Activated T-cell treated with anti-CD3 and anti-CD28 coated beads for 24 hours (primary cell): ENCODE measurements at places on chromosomes 13 and 19.
A peak's percentile ranks its signal among the peaks of the same experiment; 100 is the strongest.

GRCh38 chr19:40672573-40673299 lies 17.7 kb downstream of the NUMBL start:
- DNase-seq = no peak

DNA sequence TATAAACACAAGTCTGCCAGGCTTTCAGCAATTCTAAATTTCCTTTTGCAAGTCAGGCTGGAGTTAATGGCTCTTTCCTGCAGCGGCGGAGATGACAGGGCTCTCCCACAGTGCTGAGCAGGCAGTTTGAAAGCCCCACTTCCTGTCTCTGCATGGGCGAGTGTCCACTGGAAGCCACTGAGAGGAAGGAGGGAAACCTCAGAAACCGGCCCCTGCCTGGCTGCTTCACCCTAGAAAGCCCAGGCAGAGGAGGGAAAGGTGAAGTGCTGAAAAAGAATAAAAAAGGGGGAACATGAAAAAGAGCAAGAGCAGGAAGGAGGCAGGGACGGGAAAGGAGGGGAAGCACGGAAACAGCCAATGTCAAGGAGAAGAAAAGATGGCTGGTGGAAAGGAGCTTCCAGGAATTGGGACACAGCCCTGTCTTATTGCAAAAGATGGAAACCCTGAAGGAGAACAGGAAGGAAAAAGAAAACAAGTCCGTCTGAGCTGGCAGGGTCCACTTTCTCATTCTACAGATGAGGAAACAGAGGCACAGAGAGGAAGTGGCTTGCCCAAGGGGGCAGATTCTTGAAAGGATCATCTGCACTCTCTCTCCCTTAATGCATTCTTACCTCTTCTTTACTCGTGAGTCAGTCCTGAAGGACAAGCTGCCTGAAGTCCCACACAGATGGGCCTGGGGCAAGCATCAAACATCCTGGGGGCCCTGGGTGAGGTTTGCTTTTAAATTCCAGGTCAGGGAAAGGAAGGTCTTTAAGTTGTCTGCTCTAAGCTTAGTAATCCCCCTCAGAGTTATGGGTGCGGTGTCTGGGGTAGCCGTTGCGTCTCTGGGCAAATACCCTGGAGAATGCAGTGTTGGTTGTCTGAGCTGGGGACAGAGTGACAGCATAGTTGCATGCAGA lies 38.8 kb upstream of the ALOX5AP start:
- no peak for DNase-seq

DNA sequence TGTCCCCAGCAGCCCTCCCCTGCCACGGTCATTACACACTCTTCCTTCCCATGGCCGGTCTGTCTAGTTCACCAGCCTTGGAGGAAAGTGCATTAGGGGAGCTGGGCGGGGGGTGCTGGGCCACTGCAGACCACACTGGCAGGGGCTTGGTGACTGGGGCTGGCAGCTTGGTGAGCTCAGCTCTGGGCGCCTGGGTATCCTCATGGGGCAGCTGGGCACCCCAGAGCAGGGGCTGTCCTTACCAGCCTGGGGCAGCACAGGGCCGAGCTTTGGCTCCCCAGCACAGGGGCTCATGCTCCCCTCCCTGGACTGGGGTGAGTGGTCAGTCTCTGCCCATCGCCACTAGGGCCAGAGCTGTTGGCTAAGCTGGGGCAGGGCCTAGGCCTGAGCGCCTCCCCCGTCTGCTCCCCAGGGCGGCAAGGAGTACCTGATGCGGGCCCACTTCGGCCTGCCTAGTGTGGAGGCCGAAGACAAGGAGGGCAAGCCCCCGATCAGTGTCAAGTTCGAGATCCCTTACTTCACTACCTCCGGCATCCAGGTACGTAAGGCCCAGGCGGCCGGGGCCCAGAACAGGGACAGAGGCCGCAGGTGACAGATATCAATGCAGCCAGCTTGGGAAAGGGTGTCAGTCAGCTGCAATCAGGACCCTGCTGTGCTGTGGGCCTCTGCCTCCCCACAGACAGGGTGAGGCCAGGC lies 35.5 kb downstream of the AP1M1 start:
- DNase-seq = no peak

GRCh38 chr13:21420706-21421105 lies 38.4 kb downstream of the ZDHHC20 start:
- DNase-seq = no peak

- no peak for DNase-seq
These were observed 3.2 kb downstream of the NFIC start for GRCh38 chr19:3369337-3370213.

DNA sequence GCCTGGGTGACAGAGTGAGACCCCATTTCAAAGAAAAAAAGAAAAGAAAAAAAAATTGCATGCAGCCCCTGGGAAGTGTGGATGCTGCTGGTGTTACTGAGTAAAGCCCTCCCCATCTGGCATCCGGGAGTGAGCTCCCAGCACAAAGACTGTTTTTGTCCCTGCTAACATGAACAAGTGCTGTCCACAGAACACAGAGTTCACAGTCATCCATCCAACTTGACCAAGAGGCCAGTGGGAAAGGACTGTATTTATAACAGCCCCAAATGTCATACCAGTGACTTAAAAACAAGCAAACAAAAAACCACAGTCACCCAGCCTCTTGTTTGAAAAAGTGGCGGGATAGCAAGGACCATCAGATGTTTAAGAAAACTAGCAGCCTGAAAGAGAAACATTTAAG lies 10.8 kb downstream of the FBXO17 start:
- DNase-seq = no peak

DNA sequence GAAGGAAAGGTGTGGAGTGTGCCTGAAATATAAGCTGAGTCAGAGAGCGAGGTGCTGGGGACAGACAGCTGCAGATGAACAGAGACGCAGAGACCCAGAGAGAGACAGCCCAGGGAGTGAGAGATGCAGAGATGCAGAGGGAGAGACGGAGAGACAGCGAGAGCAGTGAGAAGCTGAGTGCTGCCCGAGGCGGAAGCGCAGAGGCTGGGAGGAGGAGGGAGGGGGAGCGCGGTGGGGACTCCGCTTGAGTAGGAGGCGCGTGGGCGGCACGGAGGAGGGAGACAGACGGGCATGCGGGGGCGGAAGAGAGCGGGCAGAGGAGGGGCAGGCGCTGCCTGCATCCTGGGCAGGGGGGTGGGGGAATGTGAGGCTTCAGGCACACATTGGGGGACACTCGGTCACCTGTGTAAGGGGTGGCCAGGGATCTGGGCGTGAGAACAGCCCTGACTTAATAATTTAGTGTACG lies 25.7 kb downstream of the SLC8A2 start:
- DNase-seq = peak; percentile 30

DNA sequence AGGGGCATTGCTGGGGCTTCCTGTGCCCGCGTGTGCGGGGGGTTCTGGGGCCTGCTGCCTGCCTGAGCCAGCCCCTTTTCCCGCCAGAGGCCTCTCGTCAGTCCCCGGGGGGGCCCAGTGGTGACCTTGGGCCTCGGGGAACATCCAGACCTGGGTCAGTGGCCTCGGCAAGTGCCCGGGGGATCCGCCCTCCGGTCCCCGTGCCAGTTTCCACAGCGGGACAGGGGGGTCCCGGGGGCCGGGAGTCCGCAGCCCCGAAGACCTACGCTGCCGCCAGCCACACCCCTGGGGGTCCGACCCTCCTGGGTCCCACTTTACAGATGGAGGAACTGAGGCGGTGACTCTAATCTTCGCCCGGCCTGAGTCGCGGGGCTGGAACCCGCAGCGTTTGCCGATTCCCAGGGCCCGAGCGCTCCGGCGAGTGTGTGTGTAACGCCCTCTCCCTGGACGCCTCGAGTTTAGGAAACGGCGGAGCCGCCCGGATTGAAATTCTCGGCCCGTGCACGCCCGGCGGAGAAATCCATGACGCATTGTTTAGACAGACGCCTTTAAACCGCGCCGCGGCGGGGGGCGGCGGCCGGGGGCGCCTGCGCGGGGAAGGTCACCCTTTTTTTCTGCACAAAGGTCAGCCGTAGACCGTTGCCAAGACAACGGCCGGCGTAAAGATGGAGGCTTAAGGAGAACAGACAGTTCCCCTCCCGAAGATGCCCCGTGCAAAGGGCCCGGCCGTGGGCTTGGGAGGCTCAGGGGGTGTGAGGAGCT lies 39.3 kb downstream of the EFNA2 start:
- DNase-seq = peak; percentile 14

GRCh38 chr19:29172302-29172701 lies 40.6 kb downstream of the UQCRFS1 start:
- DNase-seq = no peak

GRCh38 chr19:53333066-53333462 lies 485 bp upstream of the ZNF845 start:
- DNase-seq = peak; percentile 0

DNA sequence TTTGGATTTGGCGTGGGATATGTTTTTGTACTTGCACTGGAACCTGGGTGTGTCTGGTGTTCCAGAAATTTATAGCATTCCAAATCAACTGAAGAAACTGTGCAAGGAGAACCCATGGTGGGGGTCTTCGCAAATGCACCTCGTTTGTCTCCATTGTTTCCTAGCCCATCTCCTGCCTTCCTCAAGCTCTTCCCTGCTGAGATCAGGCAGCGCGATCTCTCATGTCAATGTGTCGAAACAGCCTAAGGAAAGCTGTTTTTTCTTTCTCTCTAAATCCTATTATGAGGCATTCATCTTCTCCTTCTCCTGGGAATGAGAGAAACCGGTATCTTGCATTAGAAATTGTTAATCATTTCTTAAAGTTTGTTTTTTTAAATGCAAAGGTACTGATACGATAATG lies 131.0 kb downstream of the KLF5 start:
- DNase-seq = no peak

GRCh38 chr13:37385956-37386670 lies 212.5 kb downstream of the POSTN start:
- no peak for DNase-seq

GRCh38 chr13:32008518-32009175 lies 22.9 kb upstream of the FRY start:
- no peak for DNase-seq

DNA sequence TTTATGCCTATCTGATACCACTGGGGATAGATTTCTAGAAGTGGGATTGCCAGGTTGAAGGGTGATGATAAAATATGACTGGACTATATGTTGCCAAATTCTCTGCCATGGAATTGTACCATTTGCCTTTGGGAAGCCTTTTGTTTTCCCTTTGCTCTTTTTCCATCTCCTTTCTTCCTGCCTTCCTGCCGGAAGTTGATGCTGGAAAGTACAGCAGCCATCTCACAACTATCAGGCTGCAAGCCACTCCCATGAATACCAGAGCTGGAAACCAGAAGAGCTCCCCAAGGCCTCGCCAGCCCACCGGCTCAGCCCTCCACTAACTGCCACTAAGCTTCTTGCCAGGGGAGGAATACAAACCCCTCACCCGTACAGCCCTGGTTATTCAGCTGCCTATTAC lies 29.7 kb downstream of the ZIC5 start:
- no peak for DNase-seq

- no peak for DNase-seq
These were observed 699 bp downstream of the MEGF8 start for GRCh38 chr19:42325896-42326771.

GRCh38 chr19:16206046-16206605 lies 8.4 kb downstream of the AP1M1 start:
- no peak for DNase-seq

- DNase-seq = no peak
These were observed 10.0 kb downstream of the NRTN start for GRCh38 chr19:5814852-5815246.

DNA sequence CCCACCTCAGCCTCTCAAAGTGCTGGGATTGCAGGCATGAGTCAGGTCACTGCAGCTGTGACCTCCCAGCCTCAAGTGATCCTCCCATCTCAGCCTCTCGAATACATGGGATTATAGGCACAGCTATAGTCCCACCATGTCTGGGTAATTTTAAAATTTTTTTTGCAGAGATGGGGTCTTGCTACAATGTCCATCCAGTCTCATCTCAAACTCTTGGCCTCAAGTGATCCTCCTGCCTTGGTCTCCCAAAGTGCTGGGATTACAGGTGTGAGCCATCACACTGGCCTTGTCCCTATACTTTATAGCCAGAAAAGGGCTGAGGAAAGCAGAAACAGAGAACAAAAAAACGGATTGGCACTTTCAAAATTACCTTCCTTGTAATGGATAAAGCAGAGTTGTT lies 4.8 kb upstream of the FBXO27 start:
- DNase-seq = no peak

DNA sequence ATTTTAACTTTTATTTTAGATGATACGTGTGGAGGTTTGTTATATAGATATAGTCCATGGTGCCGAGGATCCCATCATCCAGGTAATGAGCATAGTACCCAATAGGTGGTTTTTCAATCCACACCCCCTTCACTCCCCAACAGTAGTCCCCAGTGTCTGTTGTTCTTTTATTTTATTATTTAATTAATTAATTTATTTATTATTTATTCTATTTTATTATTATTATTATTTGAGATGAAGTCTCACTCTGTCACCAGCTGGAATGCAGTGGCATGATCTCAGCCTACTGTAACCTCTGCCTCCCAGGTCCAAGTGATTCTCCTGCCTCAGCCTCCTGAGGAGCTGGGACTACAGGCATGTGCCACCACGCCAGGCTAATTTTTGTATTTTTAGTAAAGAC lies 2086.2 kb downstream of the PCDH9 start:
- no peak for DNase-seq

GRCh38 chr19:37251308-37252229 lies 33.6 kb downstream of the ZNF383 start:
- no peak for DNase-seq
